NK-92 treated with Interleukin-12 subunit alpha and Interleukin-12 subunit beta, amount 100 ng/mL, for 24 hours (cell line): ENCODE measurements at places on chromosomes 5 and 9.

DNA sequence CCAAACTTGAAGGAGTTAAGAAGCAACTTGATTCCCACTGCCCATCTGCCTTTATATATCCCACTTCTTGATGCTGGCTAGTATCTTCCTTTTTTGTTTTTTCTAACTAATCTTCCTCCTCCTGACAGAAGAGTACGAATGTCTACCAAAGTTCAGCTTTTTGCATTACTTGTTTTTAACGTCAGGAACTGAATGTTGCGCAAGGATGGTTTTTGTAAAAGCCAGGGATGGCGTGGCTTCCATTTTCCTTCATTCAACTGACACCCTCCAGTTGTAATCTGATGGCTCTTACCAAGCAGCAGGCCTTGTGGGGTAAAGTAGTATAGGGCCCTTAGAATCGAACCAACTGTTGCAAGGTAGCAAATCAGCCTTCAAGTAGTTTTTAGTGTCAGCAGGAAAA is 70.8 kb upstream of the GPR151 start:
- no peak for DNase-seq

GRCh38 chr5:42756606-42757601 is at the start of gene CCDC152:
Gene CCDC152 (plus strand): TSS chr5:42756818. CDS start chr5:42759122, 2,304 bp downstream.
- no peak for DNase-seq

DNA sequence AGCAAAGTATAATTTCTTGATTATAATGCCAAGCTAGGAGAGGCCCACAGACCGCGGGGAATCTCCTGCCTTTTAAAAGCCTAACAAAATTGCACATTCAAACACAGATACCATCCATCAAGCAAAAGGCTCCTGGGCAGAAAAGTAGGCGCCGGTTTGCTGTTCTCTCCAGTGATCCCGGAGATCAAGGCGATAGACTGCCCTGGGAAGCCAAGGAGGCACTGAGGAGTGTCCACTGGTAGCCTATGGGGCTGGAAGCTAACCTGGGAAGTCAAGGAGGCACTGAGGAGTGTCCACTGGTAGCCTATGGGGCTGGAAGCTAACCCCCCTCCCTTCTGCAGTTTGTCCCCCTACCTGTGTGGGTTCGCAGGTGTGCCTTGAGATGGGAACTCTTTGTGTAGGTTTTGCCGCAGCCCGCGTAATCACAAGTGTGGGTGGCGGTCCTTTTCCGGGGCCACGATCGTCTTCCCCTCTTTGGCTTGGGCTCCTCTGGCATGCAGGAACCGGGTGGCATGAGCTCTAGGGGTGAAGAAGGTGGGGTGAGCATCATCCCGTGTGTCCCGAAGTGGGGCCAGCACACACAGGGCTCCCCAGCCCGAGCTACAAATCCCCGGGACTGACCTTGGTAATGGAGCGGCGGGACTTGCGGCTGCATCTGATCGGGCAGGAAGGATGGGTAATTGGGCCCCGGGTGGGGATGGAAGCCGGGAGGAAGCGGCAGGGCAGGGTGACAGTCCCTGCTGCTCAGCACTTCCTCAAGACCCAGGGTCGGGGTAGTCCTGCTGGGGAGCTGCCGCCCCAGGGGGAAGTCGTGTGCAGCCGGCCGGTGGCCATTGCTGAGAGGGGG is 2.7 kb downstream of the KLF4 start:
- no peak for DNase-seq

GRCh38 chr5:149853331-149853648 is 91.3 kb downstream of the PDE6A start:
- DNase-seq = no peak

DNA sequence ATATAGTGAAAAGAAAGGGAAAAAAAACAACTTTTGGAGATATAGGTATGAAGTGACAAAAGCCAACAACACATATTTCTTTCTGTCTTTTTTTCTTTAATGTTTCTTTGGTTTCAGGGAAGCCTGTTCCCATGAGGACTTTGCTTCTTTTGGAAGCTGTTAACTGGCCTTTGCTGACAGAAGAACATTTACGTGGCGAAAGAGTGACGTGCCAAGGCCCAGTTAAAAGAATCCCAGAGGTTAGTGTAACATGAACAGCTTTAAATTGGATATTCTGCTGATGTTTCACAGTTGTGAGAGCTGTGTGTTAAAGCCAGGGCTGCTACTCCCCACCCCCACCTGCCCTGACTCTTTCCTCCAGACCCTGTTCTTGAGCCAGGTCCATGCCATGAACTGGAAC is 275.9 kb downstream of the CRB2 start:
- DNase-seq = no peak

GRCh38 chr5:2203774-2204173 is 321.0 kb upstream of the IRX4 start:
- no peak for DNase-seq

- no peak for DNase-seq
Observed at GRCh38 chr5:21642312-21642711, 1210.8 kb downstream of the CDH12 start.

DNA sequence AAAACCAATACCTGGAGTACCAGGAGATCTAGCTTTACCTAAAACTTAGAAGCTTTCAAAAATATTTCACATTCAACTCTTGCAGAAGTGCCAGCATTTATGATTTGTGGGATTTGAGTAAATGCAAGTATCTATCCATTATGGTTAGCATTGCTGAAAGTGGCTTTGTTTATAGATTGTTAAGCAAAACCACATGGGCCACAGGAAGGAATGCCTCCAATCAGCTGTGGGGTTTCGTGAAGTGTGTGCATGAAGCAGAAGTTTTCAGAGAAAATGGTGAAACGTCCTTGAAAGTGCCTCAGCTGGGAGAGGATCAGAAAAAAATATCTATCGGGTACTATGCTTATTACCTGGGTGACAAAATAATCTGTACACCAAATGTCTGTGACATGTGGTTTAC is 4.2 kb downstream of the LECT2 start:
- no peak for DNase-seq
